ENCODE measurements at places on chromosomes 7 and 10.

DNA sequence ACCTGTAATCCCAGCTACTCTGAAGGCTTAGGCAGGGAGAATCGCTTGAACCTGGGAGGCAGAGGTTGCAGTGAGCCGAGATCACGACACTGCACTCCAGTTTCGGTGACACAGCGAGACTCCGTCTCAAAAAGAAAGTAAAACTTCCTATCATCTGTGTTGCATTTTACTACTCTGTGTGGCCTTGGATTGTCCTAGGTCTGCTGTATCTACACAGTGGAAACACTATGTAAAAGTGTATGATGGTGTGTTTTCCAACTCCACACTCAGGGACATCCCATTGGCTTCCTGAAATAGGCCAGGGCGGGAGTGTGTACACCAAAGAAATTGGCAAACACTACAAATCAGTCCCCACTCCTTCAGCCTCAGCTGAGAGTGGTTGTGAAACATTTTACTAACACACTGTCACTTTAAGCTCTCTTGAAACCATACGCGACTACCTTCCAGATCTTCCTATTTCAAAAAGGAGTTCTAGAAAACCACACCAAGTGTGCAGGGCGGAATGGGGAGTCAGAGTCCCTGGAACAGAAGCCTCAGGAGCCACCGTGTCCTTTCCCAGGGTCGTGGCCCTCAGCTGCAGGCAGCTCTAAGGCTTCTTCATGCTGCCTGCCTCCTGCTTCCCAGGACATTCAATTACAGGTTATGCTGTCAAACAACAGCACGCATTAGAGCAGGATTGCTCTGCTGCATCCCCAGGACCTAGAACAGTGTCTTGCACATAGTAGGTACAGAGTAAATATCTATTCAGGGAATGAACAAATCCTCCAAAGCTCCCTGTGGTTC is 275.4 kb downstream of the PARD3 start:
- DNase-seq: no peak

GRCh38 chr10:121624836-121625486 is 26.7 kb upstream of the FGFR2 start:
- DNase-seq: no peak

DNA sequence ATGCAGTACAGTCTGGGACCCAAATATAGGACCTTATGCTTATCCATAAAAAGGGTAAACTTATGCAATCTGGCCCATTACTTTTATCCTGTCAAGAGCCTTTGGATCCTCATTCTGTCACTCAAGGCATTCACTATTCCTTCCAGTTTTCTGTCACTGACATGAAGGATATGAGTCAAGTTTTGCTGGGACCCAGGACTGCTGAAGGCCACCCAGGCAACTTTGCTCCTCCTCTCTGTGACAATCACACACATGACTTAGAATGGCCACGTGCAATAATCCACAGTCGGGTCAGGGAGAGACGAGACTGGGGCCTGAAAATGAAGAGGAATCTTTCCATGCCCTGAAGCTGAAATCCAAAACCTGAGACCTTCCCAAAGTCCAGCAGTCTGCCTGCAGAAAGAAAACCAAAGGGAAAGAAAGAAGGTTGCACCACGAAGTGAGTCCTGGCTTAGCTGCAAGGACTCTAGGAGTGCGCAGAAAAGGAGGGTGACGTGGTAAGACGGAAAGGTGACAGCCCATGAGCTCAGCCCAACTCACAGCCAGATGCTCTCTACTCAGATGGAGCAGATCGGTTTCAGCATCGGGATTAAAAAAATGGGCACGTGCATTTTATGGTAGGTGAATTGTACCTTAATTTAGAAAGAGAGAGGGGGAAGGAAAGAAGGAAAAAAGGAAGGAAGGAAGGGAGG is 67.2 kb downstream of the VOPP1 start:
- no peak for DNase-seq

DNA sequence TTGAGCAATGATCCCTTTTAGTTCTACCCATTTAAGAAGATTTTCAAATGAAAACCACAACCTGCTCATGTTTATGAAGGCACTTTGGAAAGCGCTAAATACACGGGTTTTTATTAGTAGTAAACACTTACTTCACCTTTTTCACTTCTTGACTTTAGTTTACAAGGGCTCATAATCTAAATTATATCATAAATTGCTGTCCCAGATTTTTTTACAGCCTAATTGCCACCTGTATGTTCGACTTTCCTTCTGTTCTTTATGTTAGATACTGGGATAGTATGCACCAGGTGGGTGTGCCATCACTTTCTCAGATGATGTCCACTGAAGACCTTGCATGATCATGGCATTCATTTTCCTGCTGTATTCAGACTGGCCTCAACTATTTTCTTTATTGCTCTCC is 22.5 kb downstream of the CFTR start:
- no peak for DNase-seq

DNA sequence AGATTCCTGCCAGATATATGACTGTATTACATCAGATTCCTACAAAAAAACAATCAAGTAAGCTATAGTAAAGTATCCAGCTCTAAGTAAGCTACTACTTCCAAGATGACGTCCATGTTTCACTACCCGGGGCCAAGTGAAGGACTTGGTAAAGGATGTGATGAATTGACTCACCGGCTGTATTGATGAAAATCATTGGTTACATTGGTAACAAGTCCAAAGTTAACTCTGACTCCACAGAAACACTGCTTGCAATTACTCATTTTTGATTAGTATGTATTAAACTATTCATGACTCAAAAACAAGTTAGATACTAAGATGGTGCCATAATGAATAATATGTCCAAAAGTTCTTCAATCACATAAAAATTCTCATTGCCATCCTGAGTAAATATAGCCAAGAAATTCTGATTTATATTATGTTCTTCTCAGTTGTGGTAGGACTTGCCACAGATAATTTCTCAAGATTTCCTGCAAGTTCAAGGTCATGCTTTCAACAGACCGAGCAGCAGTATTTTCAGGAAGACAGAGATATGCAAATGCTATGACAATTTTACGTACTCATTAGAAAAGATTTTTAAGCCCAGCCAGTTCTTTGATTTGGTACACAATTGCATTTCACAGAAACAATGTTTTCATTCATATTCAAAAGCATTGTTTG is 12.6 kb upstream of the DNAJC1 start:
- peak; percentile 15 for DNase-seq

DNA sequence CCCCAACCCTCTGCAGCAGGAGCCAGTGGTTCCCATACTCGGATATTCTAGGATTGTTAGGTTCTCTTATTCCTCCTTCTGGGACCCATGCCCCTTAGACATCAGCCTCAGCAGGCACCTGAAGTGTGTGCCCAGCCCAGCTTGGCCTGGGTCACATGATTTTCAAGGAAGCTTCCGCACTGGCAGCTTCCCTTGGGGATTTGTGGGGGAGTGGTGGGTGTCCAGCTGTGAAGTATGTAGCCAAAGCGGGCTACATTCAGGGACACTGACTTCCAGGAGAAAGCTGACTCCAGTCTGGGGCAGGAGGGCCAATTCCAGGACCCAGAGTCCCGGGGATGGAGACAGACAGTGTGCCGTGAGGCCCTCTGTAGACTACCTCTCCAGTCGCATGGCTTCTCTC is 1.3 kb downstream of the LDB1 start:
- peak; percentile 44 for DNase-seq
